ENCODE measurements at places on chromosomes 6 and 20.

- no peak for DNase-seq
Observed at GRCh38 chr6:106275692-106276091, 49.9 kb downstream of the ATG5 start.

- DNase-seq = no peak
Observed at GRCh38 chr6:157990321-157991066, 8.8 kb downstream of the SYNJ2 start.

DNA sequence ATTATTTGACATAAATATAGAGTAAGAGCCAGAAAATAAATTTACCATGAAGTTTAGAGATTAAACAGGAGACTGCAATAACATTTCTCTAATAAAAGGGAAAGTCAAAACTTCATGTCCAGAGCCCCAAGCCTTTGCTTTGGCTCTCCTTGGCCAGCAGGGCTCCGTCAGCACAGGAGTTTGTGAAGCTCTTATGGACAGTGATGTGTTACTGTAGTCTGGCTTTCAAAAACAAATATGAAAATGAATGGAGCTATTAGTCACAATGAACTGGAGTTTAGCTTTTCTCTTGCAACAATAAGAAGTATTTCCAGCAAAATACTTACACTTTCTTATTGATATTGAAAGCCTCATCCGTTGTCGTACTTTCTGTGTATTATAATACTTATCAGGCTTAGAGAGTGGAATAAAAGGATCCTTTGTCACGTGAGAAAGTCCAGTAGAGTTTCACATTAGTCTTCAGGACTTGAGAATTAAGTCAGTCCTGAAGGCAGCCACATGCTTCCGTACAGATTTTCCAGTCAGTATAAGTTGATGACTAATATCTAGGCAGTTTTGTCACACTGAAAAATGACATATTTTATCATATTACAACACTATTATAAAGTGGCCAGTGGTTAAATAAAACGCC is 117.0 kb upstream of the PRL start:
- no peak for DNase-seq

GRCh38 chr6:37653933-37654565 is 43.6 kb downstream of the MDGA1 start:
- DNase-seq = no peak

- no peak for DNase-seq
Observed at GRCh38 chr6:44635486-44635885, 248.0 kb downstream of the CDC5L start.

Data from breast epithelium (tissue), 4 donors.